RCC 7860 (cell line): ENCODE measurements at places on chromosomes 3 and 15.

GRCh38 chr15:78178064-78178463 lies 28.9 kb downstream of the IDH3A start:
- DNase-seq, result no peak

GRCh38 chr3:157145606-157146322 lies 14.2 kb downstream of the CCNL1 start:
- DNase-seq, result no peak

DNA sequence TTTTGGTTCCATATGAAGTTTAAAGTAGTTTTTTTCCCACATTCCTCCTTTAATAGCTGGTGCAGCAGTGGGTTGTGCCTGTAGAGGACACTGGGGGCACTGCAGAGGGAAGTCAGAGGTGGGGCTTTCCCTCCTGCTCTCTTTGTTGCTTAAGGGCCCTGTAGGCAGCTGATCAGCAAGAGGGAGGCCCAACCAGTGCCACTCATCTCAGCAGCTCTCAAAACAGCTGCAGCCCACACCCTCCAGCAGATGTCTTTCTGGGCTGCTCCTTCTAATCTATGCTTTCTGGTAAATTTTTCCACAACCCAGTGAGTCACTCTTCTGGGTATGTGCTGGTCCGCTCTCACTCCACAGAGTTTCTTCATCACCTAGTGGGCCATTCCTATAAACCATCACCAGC lies 263.8 kb downstream of the FEZF2 start:
- peak; percentile 63 for DNase-seq

DNA sequence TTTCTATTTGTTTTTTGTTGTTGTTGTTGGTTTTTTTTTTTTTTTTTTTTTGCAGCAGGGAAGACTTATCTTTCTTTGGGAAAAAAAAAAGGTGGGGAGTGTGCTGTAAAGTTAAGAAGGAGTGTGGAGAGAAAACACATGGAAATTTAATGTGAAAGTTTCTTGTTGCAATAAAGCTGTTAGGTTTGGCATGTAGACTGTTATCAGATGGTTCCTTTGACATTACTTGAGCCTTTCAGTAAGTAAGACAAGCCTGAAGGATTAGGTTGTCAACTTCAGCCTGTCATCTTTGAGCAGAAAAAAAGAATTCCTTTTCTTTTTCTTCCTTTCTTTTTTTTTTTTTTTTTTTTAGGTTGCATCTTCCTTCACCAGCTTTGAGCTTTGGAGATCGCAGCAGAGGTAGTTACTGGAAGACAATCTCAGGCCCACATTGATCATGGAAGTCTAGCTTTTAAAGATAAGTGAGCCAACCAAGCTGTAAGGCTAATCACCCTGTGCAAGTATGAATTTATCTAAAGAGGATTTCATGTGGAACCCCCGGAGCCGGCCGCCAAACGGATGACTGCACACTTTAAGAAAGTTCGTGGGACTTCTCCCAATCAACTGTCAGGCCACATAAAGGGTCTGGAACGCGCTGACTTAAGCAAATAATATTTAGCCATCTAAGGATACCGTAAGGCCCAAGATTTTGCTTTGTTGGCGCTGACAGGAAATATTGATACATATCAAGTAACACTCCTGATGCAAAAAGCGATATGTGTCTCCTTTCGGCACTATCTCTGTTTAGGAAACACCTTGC lies 1040.1 kb upstream of the NR2F2 start:
- peak; percentile 18 for DNase-seq

GRCh38 chr15:74762791-74763150 lies 14.1 kb downstream of the CYP1A2 start:
- DNase-seq, result no peak

DNA sequence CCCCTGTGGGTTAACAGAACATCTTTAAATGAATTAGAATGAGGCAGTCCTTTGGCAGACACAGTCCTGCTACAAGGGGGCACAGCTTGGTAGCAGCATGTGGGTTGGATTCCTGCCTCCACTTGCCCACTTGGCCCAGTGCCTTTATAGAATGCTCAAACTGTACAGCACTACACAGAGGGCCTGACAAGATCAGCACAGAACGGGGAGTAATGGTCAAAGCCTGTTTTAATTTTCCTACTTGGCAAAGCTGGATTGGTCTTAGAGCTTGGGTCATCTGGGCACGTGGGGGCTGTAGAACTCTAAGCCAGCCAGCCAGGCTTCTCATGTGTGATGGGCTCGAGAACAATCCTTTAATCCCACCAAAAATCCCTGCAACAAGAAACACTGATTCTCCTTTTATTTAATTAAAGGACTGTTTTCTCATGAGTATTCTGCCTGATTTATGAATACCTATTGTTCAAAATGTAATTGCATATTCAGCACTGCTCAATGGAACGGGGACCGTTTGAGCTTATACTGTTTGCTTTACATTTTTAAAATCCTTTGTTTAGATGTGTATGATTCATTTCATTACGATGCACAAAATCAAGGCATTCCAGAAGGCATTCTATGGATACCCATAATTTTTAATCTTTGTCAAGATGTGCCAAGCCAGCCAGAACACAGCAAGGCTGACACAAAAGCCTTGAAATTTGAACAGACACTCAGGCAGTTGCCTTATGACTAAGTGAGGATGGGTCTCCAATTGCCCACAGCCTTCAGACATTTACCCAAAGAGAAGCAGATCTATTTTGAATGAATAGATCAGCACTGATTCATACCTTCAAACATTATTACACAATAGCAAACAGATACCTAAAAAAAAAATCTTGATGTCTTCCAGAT lies 249.3 kb upstream of the TGFBR2 start:
- DNase-seq, result no peak

- DNase-seq, result peak; percentile 32
Measured at GRCh38 chr3:171704002-171704401, 106.3 kb downstream of the PLD1 start.

GRCh38 chr15:87959080-87959479 lies 297.5 kb downstream of the NTRK3 start:
- no peak for DNase-seq

DNA sequence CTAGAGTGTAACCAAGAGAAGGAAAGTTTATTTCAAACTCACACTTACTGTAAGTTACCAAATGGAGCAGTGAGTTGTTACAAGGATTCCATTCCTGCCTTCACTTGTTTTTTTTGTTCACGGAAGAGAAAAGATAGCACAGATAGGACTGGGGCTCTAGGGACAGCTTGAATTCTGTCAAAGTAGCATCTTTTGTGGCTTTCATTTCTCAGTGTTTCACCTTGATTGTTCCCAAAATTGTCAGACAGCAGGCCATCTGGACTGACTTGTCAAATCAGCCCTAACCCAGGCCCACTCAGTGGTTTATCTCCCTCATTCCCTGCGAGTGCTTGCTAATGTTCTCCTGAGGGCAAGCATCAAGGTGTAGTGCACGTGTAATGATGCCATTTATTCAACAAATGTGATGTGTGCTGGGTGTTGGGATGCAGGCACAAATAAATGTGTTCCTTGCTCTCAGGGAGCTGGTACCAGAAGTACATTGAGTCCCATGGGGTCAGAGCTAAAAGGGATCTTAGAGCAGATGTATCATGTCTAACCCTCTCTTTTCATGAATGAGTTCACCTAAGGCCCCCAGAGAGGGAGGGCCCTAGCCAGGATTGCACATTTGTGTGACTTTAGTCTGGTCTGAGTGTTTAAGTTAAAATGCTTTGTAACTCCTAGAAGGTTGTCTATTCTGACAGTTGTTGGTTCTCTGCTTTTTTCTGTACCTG lies 49.1 kb downstream of the PDHB start:
- no peak for DNase-seq

- DNase-seq, result peak; percentile 62
Measured at GRCh38 chr15:79004336-79004735, 59.5 kb upstream of the CTSH start.

GRCh38 chr3:143511174-143511879 lies 336.9 kb downstream of the SLC9A9 start:
- no peak for DNase-seq

- no peak for DNase-seq
Measured at GRCh38 chr3:119748991-119749390, 32.9 kb upstream of the NR1I2 start.

DNA sequence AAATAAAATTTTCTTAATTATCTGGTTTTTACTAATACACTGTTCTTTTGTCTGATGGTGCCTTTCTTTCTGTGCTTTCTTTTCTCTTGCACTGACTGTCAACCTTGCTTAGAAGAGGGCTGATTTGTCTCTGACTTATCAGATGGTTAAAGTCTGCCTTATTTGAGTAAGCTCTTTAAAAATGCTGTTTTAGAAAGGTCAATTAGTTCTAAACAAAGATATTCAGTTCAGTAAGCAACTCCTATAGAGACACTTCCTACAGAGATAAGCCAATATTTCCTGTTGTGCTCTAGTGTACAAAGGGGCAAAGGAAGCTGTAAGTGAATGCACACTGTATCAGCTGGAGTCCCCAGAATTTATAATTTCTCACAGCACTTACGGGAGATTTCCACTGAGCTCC lies 153.4 kb upstream of the TSPAN3 start:
- no peak for DNase-seq

DNA sequence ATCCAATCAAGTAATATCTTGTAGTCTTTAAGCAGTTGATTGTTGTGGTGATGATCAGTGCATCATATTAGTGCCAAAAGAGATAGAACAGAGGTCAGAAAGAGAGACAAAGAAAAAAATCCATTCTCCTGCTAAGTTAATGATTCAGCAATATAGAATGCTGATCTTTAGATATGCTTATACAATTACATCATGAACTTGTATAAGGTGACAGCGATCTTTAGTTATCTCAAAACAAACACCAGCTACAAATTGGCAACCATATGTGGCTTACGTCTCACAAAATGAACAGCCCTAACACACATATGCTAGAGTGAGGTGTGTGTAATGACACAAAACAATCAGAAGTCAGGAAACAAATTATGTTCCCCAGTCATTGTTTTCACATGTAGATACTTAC lies 12.5 kb downstream of the LSAMP start:
- no peak for DNase-seq

GRCh38 chr3:129116482-129116946 lies 5.1 kb downstream of the RAB43 start:
- DNase-seq, result no peak

DNA sequence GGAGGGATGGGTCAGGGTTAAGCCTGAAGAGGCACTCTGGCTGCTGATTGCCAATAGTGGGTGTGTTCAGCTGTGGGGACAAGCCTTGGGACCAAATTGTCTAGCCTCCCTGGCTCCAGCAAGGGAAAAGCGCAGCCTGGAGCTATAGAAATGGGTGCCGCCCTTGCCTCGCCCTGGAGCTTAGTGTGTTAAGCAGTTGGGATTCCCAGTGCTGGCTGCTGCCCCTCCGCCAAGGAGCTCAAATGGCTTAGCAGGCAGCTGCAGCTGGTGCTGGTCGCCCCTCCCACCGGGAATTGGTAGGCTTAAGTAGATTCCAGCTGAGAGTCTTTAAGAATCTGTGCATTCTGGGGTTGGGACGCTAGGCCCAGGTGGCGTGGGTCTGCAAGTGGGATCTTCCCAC lies 662.9 kb upstream of the TBL1XR1 start:
- no peak for DNase-seq

GRCh38 chr15:55915221-55915620 lies 78.2 kb downstream of the NEDD4 start:
- DNase-seq, result no peak

GRCh38 chr15:88800026-88800425 lies 3.2 kb upstream of the ACAN start:
- peak; percentile 30 for DNase-seq

GRCh38 chr15:69648212-69648611 lies 195.6 kb downstream of the RPLP1 start:
- no peak for DNase-seq

GRCh38 chr3:184405075-184406030 lies 25.5 kb downstream of the CHRD start:
- no peak for DNase-seq

DNA sequence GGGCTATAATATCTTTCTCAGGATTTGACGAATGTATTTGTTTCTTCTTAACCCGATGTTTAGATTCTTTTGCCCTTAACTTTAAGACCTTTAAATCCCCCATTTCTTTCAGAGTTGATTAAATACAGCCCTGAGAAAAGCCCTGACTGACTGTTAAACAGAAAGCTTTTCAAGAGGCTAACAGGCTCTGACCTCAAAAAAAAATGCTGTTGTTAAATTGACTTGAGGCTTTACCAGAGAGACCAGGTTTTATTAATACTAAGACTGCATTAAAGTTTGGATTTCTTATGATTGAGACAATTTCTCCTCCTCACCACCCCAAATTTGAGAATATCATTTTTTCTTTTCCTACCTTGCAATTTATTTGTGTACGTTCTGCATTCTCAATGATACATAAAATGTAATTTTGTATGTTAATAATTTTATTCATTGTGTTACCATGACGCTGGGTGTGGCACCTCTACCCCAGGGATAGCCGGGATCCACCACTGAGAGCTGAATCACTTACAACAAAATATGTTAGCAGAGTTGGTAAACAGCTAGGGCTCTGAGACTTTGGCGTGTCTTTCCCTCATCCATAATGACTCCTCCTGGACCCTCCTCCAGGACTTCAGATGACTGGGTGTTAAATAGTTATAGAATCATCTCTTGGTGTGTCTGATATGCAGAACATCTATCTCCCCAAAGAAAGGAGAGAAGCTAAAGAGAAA lies 753.5 kb downstream of the NAALADL2 start:
- no peak for DNase-seq

DNA sequence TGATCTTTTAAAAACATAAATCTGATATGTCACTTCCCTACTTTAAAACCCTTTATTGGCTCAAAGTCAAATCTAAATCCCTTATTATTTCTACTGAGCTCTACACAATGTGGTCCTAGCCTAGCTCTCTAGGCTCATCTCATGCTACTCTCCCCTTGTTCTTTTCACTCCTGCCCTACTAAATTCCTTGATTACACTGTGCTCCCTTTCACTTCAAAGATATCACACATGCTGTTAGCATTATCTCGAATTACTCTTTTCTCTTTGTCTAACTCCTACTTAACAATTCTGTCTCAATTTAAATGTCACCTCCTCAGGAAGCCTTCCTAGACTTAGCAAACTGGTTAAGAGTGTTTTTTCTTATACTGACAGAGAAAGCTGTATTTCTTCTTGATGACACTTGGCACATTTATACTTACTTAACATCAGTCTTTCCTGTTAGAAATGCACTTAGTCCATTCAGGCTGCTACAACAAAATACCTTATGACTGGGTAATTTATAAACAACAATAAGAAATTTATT lies 102.0 kb downstream of the SCAPER start:
- no peak for DNase-seq

GRCh38 chr15:27244047-27244446 lies 273.1 kb downstream of the GABRG3 start:
- peak; percentile 7 for DNase-seq

- DNase-seq, result no peak
Measured at GRCh38 chr15:60683156-60683555, 204.2 kb upstream of the ICE2 start.

- DNase-seq, result no peak
Measured at GRCh38 chr3:159186581-159186980, 384.7 kb downstream of the MFSD1 start.

GRCh38 chr15:34665498-34666116 lies 82.2 kb upstream of the GOLGA8B start:
- DNase-seq, result no peak

DNA sequence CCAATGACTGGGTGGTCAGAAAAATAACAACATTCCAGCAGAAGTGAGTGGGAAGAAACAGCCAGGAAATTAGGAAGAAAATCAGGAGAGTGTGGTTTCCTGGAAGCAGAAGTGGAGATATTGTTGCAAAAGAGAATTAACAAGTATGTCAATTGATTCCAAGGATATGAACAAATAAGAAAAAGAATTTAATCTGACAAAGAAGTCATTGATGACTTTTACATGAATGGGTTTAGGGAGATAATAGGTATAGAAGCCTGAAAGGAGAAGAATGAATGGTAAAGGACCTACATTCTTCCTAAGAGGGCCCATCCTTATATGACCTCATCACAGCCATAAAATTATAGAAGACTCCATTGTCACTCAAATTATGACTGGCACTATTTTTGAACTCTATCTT lies 1440.1 kb downstream of the OTOL1 start:
- no peak for DNase-seq
